ENCODE measurements at places on chromosomes 3 and 15.
A peak's percentile ranks its signal among the peaks of the same experiment; 100 is the strongest.

- no peak for DNase-seq
Observed at GRCh38 chr15:65993236-65993635, 123.9 kb downstream of the RAB11A start.

- DNase-seq: no peak
Observed at GRCh38 chr3:126394179-126394976, at the start of gene CFAP100. Gene CFAP100, plus strand, starts transcription at chr3:126394909. Its CDS starts 1,092 bp downstream, at chr3:126396001.

GRCh38 chr3:158405507-158405906 lies 165.5 kb upstream of the MLF1 start:
- no peak for DNase-seq

GRCh38 chr3:71149959-71150954 lies 433.3 kb downstream of the FOXP1 start:
- no peak for DNase-seq

DNA sequence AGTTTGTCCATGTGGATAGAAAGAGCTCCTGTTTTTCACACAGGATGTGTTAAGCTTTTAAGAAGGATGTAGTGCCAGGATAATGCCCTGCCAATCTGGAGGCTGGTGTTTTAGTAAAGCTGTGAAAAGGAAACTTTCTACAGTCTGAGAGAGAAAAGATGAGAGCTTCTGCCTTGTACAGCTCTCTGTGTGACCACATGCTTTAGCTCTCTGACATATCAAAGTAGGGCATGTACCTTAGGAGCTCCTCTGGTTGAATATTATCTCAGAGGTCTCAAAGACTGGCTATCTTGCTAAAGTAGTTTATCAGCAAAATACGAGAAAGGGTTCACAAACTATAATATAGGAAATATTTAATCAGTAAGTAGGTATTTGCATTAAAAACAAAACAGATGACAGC lies 30.4 kb downstream of the CDIN1 start:
- no peak for DNase-seq

DNA sequence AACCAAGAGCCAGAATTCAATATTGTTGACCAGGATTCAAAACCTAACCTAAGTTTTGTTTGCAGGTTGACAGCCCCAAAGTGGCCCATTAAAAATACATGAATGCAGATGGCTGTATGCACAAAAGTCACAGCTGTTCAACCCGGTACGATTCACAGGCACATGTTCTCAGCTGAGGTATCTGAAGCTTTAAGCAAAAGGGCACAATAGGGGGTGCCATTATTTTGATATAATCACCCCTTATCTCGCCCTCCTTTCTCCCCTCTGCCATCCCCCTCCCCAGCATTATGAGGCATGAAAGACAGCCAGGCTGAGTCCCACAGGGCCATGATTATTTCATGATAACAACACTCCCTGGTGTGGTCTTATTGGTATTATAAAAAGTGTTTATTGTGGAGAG lies 264.9 kb downstream of the EBLN2 start:
- no peak for DNase-seq

GRCh38 chr3:60399292-60399691 lies 852.0 kb downstream of the FHIT start:
- DNase-seq: no peak

GRCh38 chr3:61629442-61629841 lies 68.1 kb downstream of the PTPRG start:
- DNase-seq: no peak

DNA sequence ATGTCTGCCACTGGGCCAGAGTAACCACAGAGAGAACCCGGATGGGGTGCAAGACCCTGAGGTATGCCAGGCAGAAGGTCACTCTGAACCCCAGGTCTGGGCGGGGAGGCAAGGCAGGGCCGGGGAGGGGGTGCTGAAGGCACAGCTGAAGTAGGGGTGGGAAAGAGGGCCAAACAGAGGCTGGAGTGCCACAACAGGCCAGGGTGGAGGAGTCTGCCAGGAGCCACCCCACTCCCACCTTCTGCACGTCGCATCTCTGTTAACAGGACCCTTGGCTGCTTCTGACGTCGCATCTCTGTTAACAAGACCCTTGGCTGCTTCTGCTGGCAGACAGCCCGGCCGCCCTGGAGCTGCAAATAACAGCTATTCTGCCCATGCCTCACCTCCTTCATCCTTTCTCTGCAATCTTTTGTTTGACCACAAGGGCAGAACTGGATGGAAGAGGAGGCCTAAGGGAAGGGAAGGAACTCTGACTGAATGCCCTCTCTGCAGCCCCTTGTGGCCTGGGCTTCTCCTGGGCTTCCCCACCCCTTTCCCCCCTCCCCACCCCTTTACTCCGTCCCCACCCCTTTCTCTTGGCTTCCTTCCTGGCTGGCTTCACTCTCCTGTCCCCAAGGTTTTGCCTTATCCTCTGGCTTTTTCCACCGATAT lies 20.6 kb upstream of the FBLN2 start:
- DNase-seq: no peak

- no peak for DNase-seq
Observed at GRCh38 chr3:114712728-114713492, 419.1 kb downstream of the TIGIT start.

- no peak for DNase-seq
Observed at GRCh38 chr3:31777092-31777491, 204.0 kb downstream of the OSBPL10 start.

DNA sequence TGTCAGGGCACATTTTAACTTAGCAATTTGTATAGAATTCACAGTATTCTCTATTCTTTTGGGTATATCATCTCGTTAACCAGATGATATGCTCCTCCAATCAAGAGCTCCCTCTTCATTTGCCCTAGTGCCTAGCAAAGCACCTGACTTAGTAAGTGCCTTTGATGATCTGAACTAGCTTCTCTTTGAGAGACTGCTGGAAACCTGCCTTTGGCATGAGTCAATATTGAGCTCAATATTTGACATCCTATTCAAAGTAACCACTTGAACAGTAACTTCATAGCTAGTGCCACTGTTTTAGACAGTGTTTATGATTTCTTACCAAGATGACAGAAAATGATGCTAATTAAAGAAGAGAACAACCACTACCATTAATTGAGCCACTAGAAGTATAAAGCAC lies 696.3 kb upstream of the UBE2E2 start:
- no peak for DNase-seq

DNA sequence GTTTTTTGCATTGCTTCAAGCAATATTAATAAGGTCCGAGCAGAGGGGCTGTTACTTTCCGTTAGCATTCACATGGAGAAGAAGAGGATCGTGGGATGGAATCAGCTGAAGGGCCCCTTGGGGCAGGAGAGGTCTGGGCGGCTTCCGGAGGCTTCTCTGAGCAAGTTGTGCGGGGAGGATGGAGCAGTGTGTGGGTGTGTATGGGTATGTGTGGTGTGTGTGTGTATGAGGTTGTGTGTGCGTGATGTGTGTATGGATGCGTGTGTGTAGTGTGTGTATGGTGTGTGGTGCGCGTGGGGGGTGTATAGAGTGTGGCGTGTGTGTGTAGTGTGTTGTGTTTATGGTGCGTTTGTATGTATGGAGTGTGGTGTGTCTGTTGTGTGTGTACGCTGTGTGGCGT lies 25.8 kb downstream of the GABRA5 start:
- DNase-seq: no peak

- DNase-seq: no peak
Observed at GRCh38 chr15:75114796-75115195, 86.9 kb upstream of the C15orf39 start.

- no peak for DNase-seq
Observed at GRCh38 chr3:73813692-73814292, 189.1 kb upstream of the PDZRN3 start.

DNA sequence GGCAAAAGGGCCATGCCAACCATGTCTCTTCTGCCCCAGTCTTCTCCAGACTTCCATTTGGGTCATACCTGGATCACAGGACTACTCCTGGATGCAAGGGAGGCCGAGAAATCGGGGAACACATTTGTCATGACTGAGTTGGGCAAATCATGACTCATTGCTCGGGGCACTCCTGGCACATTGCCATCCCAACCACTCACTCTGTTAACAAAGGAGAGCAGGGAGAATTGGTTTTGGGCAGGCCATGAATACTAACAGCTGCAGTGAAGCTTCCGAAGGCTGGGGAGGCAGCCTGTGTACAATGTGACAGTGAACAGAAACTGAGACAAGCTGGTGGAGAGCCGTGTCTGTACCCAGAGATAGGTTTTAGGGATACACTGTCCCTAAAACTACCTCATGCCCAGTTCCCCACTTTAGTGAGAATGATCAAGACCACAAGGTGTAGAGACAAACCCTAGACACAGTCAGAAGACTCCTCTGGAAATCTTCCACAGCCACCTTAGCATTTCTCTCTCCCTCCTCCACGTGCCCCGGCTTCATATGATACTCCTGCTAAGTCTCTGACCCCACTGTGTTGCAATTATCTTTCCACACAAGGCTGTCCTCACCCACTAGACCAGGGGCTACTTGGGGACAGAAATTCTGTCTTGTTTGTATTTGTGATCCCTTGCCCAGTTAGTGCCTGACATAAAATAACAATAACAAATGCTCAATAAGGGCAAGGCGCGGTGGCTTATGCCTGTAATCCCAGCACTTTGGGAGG lies 10.5 kb upstream of the BUB1B start:
- DNase-seq: no peak

- no peak for DNase-seq
Observed at GRCh38 chr15:81182756-81183438, 13.8 kb upstream of the IL16 start.

DNA sequence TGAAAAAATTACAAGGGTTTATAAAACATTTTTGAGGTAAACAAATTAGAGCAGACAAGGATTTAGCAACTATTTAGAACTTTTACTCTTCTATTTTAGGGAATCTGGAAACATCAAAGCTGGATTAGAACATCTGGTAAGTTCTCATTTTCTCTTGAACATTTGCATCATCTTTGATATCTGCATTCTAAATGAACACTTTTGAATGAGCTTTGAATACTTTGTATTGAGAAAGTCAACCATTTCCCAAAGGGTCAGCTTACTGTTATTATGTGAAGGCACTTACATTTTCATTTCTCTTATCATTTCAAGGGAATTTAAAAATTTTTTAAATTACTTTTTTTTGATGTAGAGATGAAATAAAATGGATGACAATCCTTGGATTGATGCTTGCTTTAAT lies 188.1 kb downstream of the RSRC1 start:
- no peak for DNase-seq

- DNase-seq: peak; percentile 62
Observed at GRCh38 chr3:59049671-59050331, at the start of gene CFAP20DC. Gene CFAP20DC, minus strand, starts transcription at chr3:59050025. Its CDS starts 394 bp downstream, at chr3:59049631.

DNA sequence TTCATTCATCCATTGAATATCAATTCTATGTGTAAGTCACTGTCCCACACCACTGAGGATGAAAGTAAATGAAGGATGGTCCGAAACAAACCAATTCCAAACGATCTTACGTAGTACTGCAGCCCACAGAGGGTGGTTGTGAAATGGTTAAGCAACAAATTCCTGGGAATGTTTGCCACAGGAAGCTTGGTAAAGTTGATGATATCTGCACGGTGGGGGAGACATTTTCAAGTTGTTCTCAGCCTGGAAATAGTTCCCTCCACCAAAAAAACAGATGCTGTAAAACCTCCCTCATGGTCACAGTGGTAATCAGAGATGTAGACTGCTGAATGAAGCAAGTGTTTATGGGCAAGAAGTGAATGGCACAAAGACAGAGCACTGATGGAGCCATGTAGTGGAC lies 35.9 kb upstream of the BNC1 start:
- DNase-seq: no peak

DNA sequence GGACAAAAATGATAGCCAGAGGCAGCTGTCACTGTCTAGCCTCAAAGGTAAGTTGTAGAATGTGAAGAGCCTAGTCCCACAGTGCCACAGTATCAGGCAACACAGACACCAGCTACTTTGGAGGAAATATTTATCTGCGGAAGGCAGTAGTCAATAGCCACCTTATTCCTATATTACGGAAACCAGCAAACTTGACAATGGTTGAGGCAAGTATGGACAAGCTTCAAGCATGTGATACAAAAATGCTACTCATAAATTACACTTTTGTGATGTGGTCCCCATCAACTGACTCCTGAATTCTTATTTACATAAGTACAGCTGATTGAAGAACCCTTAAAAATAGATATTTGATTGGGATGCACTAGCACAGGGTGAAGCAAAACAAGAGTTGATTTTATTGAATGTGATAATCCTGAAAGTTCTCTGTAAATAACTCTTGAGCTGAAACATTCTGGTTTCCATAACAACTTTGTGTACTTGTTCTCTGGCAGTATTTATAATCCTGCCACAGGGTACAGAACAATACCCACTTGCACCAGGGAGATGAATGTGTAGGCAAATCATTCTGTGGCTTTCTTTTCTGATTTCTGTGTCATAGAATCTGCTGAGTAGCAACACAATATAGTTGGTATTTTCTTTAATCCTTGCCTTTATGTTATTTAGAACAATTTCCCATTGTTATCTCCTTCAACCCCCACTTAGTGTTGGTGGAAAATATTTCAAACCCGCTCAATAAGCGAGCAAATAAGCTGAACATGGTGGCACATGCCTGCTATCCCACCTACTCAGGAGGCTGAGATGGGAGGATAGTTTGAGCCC lies at the start of gene ANKUB1:
ANKUB1 (minus strand) TSS at position 103 of the 819 bp plus-strand sequence. CDS start 188 bp downstream, outside the sequence.
- no peak for DNase-seq

GRCh38 chr3:64741341-64741740 lies 53.5 kb upstream of the ADAMTS9 start:
- DNase-seq: no peak

DNA sequence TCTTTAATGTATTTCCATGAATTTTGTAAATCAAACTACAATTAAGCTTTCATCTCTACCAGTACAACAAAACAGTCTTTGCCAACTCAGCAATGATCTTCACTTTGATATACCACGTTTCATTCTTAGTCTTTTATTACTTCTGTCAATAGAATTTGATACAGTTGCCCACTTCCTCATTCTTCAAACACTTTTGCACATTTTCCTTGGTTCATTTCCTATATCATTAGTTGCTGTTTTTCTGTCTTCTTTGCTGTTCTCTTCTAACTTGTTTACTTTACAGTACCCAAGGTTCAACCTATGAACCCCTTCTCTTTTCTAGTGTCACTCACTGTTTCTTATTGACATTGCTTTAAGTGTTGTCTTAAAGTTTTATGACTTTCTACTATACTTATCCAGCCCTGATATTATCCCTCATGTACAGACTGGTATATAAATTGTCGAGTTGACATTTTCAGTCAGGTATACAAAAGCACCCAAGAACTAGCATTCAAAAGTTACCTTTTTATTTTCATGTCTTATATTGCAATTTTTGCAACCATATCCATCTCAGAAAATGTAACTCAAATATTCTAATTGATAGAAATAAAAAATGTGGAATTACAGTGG lies 903.1 kb downstream of the NSUN3 start:
- DNase-seq: no peak

- DNase-seq: no peak
Observed at GRCh38 chr15:22989576-22990477, 9.7 kb upstream of the CYFIP1 start.

GRCh38 chr3:183291497-183292031 lies 38.5 kb downstream of the B3GNT5 start:
- no peak for DNase-seq

DNA sequence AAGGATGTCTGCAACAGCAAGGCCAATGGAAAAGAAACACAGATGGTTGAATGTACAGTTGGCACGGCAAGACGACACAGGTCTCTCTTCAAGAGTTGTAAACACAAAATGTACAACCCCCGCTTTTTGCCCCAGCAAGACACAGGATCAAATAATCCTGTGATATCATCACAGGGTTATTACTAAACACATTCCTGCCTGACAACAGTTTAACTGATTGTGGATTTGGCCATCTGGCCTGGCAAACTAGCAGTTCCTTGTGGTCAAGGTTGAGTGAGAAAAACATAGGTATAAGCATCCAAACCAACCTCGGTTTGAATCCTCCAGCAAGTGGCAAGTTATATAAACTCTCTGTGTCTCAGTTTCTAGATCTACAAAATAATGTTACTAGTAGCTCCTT lies 23.4 kb downstream of the PARP16 start:
- no peak for DNase-seq

Data from activated naive CD4-positive, alpha-beta T cell (primary cell).